ENCODE measurements at places on chromosomes 16 and 17.

DNA sequence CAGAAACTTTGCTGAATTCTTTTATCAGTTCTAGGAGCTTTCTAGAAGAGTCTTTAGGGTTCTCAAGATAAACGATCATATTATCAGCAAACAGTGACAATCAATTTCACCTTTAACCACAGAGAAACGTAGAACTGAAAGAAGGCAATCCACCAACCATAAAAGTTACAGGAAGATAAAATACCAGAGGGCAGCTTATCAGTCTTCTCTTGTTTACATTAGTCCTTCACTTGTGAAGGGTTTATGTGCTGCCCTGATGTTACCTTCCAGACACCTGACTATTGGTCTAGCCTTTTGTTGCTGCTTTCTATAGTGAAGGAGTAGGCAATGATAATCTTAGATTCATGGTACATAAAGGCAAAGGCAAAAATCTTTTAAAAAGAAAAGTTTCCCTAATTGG is 73.2 kb upstream of the EFCAB3 start:
- no peak for DNase-seq

DNA sequence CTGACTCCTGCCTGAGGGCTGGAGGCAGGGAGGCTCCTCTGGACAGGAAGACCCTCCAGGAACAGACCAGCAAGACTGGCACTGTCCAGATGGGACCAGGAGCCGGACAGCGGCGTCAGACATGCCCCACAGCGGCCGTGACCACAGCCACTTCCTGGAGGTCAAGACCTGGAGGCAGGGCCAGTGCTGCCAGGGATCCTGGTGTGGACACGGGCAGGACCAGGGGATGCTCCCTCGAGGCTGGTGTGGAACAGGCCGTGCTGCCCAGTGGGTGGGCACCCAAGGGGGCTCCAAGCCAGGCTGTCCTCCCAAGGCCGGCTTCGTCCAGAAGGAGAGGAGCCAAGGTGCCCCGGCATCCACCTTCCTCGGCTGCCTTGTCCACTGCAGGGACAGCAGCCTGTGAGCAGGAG is 4.5 kb upstream of the CCDC57 start:
- no peak for DNase-seq

DNA sequence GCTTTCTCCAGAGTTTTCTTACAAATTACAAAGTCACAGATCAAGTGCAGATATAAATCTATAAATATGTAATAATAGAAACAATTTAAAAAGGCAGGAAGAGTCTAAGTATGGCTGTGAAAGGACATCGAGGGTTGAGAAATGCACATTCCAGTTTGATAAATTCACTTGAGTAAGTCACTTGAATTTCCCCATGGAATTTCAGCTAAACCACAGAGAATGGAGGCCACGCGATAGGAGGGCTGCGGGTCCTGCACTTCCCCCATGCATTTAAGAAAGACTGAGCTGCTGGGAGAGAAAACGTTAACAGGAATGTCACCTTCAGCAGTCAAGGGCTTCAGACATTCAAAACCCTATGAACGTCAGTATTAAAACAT is 6.1 kb upstream of the MXRA7 start:
- DNase-seq, result peak; percentile 90

DNA sequence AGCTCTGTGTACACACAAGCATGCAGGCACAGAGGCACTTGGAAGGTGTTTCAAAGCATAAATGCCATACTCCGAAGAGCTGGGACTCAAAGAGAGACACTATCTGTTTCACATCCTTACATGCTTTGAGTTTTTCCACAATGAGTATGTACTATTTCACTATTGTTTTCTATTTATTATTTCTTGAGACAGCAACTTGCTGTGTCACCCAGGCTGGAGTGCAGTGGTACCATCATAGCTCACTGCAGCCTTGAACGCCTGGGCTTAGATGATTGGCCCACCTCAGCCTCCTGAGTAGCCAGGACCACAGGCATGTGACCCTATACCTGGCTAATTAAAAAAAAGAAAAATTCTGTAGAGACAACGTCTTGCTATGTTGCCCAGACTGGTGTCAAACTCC is 31.6 kb downstream of the CYB5D2 start:
- DNase-seq, result no peak

- DNase-seq, result no peak
These were observed 165.4 kb downstream of the UTP18 start for GRCh38 chr17:51425773-51426172.

DNA sequence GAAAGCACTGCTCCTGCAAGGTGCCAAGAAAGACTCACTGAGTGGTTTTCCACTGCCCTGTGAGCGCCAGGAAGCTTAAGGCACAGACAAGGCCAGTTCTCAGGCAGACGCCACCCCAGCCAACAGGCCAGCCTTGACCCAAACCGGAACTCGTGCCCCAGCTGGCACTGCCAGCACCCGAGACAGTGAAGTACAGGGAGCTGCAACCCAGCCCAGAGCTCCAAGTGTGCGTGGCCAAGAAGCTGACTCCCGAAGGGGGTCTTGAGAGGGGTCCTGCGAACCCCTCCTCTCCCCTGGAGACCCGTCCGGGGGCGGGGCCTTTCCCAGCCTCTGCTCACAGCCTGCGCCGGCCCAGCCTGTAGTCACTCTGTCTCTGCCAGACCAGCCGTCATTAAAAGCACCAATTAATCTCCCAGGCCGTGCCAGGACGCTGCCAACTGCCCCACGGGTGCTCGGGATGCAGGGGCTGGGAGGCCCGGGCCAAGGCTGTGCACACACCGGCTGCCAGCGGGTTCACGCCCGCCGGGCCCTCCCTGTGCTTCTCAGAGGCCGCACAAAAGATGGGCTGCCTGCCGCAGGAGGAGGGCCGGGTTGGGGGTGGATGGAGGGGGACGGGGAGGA is 4.4 kb upstream of the SOX8 start:
- no peak for DNase-seq

- no peak for DNase-seq
These were observed 9.0 kb downstream of the VPS9D1 start for GRCh38 chr16:89711601-89712273.

DNA sequence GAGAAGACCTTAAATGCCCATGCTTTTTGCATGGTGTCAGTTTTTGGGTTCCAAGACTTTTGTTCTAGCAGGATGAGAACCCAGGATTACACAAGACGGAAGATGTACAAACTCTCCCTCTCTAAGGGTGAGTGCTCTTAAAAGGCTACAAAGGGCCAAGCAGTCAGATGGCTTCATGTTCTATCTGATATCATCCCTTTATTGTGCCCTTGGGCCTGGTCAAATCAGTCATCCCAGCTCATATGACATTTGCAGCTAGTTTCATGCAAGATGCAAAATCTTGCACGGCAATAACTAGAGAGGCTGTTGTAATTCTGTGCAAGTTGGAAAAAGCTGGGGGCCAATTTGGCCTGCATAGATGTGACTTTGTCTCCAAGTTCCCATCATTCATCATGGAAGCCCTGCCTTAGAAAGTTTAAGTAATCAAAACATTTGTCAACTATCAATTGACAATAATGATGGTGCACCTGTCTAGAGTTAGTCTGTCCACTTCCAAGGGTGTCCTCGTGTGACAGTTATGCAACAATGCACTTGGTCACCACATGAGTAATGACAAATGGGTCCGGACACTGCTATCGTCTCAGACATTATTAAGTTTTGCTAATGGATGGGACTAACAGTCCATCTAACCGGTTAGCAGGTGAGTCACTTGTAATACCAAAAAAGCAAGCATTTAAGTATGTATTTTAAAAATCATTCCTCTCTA is 58.6 kb upstream of the ZFHX3 start:
- DNase-seq, result no peak

- no peak for DNase-seq
These were observed 212.1 kb upstream of the TNRC6C start for GRCh38 chr17:77746393-77746792.

DNA sequence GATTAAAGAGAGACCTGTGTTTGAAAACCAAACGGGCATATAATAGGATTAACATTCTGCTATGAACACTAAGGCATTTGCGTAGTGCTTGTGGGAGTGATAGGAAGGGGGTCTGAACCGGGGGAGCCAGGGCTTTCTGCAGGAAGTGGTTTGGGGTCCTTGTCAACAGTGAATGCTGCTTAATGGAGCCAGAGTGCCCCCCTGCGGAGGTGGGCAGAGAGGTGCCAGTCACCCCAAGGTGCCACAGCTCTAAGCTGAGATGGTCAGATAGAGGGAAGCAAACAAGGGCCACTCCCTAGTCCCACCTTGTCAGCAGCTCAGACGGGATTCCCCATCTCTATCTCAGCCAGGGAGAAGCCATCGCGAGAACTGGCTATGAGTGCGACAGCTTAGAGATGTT is 17.7 kb downstream of the NAA60 start:
- no peak for DNase-seq

DNA sequence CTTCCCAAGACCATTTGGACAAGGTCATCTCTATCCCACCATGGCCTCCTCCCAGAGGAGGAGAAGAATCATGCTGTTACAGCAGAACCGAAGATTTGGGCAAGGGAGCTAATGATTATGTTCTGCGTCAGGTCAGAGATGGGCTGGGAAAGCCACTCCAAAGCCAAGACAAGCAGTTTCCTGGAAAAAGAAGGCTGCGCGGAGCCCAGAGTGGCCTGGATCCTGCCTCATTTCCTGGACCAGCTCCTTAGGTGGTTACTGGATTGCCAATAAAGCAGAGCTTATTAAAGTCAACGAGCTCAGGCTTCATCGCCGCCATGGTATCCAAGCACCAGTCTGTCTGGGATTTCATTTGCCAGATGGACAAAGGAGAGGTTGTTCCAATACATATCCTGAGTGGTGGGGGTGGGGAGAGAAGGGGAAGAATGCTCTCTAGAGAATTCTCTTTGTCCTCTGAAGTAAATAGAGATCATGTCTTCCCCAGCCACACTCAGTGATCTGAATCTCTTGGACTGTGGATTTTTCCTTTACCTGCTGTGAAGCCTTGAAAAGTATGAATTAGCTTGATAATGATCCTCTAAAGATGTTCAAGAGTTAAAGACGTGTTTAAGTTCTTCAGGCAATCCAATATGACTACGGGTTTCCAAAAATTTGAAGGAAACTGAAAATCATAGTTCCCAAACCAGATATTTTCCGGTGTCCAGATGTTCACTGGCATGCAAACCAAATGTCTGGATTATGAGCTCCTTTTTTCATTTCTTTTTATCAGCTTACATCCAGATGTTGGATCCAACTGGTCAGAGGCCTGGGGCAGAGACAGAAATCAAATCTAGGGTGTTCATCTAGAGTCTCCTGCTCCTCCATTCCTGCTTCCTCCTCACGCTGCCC is 17.7 kb downstream of the PRAC1 start:
- DNase-seq, result no peak

DNA sequence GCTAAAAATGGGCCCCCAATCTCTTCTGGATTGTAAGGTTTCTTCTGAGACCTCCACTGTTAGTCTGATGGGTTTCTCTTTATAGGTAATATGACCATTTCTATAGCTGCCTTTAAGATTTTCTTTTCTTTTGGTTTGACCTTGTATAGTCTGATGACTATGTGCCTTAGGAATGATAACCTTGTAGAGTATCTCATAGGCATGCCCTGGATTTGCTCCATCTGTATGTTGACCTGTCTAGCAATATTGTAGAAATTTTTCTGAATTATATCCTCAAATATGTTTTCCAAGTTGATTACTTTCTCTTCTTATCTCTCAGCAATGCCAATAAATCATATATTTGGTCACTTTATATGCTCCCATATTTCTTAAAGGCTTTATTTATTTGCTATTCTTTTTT is 1403.8 kb upstream of the GOT2 start:
- no peak for DNase-seq

Measured in skeletal muscle cell (primary cell).